ENCODE measurements at places on chromosomes 4 and X.

GRCh38 chrX:18674417-18674787 lies 2.5 kb upstream of the RS1 start:
- DNase-seq, result no peak

- no peak for DNase-seq
These were observed 72.1 kb downstream of the ARHGEF38 start for GRCh38 chr4:105624530-105624929.

DNA sequence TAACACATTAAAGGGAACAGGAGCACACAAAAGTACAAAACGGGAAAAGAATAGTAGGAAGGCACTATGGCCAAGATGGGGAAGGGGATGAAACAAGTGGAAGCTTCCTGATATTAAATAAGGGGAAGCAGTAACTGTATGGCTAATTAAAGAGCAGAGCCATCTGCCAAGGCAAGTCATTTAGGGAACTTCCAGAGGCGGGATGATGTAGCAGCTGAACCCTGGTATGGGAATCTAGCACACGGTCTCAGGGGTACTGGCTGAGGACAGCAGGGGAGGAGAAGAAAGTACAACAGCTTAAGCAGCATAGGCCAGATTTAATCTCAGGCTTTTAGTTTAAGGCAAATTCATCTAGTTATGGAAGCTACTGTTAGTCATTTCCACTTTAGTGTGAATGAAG lies 59.1 kb downstream of the IGFBP7 start:
- DNase-seq, result no peak

- no peak for DNase-seq
These were observed 15.3 kb downstream of the CCNG2 start for GRCh38 chr4:77172336-77172735.

DNA sequence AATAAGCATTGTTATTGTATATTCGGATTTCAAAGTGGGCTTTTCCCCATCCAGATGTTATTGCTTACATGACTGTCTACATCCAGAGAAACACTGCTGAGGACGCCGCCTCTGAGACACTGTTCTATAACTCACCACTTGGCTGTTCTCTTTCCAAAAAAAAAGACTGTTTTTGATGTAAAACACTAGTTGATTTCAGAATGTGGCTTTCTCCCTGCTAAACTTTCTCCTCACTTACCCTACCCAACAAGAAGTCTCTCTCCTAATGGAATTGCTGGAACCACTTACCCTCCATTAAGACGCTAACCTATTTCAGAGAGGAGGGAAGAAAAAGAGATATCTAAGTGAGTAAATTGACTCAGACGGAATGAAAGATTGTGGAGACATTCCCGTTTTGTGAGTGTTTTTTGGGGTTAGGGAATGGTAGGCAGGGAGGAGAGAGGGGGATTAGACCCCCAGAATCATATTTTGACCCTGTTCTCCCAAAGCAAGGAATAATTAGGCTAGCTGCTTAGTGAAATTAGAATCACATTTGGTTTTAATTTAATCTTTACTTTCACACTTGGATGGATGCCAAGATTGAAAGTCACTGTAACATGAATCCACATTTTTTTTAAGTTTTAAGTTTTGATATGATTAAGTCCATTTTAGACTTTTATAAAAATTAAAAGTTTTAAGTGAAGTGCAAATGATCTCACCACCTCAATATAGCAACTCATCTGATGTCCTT lies 174.9 kb downstream of the CHIC2 start:
- no peak for DNase-seq

GRCh38 chr4:37627263-37627662 lies 58.9 kb downstream of the RELL1 start:
- no peak for DNase-seq

DNA sequence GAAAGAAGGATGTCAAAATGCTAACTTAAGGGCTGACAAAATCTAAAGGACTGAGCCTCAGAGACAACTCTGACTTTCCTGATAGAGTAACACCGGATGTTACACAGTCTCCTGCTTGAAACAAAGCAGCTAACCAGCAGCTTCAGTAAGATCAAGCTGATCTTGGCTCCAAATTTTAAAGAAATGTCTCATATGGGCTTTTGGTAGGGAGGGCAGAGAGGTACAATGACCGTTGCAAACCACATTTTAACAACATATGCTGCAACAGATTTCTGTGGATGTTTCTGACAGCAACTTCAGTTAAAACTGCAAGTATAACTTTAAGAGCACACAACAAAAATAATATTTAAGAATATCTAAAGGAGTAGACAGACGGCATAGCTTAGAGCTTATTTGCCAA lies 9.1 kb downstream of the RPGR start:
- DNase-seq, result no peak

GRCh38 chrX:154828016-154828408 lies 6.5 kb downstream of the SMIM9 start:
- no peak for DNase-seq

- DNase-seq, result no peak
These were observed 291.6 kb downstream of the CAMK2D start for GRCh38 chr4:113469926-113470325.

GRCh38 chr4:151489462-151490203 lies 80.7 kb downstream of the FHIP1A start:
- no peak for DNase-seq

DNA sequence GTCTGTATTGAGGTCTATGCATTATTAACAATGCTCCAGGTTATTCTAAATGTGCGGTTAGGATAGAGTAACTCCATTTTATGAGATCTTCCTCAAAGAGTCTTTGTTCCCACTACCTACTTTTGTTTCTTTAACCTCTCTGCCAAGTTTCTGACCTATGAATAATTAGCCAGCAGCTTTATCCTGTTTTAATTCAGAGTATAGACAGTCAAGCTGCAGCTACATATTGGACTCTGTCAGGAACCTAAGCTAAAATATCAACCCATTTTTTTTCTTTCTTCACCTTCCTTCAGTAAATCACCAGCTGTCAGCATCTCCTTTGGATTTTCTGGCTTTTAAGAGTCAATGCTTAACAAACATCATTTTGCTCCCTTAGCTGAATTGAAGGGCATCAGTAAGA lies 72.3 kb downstream of the TMEM47 start:
- DNase-seq, result no peak

DNA sequence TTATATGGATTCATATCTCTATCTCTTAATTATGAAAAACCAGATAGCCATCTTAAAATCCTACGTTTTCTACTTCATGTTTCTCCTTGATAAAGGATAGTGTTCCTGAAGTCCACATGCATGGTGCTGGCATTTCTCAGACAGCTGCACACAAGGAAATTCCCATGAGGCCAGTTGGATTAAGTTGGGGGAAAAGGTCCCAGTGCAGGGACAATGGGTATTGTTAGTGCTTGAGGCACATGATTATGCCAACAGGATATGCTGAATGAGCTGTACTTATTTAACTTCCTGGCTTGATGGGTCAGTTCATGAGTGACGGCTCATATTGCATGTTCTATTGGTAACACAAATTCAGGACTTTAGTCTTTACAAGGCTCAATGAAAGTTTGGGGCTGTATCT lies 913.9 kb upstream of the NDST4 start:
- no peak for DNase-seq

GRCh38 chrX:84133023-84133422 lies 55.0 kb downstream of the RPS6KA6 start:
- no peak for DNase-seq

DNA sequence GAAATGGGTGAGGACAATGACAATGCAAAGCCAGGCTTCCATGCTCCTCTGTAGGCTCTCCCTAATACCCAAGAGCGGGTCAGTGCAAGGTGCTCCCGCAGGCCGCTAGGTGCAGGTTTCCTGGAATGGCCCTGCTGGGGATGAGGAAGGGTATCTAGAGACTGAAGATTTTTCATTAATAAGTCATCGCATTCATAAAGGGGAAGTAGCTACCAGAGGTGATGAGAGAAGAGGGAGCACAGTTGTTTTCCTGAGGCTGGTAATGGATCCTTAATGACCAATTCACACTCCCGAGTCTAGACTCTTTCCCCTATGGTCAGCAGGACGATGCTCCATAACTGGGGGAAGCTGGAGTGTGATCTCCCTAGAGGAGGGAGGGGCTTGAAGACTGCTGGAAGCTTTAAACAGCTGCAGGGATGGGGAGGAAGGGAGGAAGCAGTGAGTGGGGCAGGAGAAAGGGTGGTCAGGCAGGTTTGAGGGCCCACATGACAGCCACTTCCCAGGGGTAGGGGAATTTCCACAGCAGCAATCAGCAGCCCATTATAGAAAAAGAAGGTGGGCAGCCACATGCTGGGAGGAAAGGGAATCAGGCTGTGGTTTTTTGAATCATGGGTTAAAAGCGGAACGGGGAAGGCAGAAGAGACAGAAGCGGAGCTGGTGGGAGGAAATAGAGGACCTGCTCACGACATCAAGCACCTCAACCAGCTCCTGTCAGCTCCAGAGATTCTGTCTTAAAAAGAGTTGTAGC lies 10.2 kb upstream of the ATP6AP2 start:
- DNase-seq, result peak; percentile 0

DNA sequence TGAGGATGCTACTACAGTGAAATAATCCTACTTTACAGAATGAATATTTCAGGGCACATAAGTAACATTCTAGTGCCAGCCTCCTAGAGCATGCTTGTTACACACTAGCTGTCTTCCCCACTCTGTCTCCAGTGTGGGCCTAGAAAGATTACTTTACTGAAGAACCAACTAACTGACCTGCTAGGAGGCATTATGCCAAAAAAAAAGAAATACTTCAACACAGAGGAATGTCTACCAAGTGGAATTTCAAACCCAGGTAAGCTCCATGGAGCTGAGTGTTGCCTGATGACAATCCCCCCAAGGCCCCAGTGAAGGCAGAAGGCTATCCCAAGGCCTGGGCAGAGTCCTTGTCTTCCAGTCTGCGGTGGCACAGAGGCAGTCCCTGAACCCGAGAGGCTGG lies 40.9 kb upstream of the STS start:
- no peak for DNase-seq

- no peak for DNase-seq
These were observed 6.9 kb upstream of the RNF175 start for GRCh38 chr4:153766758-153767157.

DNA sequence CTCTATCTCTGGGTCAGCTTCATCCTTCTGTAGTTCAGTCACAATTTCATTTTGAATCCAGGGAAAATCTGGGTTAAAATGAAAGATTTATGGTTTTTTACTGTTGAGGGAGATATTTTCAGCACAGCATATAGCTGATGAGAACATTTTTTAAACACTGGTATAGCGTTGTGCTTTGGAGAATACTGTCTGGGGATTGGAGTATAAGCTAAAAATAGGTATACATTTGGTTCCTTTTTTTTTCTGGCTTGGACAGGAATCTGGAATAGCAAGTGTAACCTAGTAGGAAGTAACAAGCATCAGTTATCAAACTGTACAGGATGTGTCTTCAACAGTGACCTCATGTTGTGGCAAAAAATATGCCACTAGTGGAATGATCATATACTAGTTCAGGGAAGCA lies 149.1 kb downstream of the GRXCR1 start:
- no peak for DNase-seq

DNA sequence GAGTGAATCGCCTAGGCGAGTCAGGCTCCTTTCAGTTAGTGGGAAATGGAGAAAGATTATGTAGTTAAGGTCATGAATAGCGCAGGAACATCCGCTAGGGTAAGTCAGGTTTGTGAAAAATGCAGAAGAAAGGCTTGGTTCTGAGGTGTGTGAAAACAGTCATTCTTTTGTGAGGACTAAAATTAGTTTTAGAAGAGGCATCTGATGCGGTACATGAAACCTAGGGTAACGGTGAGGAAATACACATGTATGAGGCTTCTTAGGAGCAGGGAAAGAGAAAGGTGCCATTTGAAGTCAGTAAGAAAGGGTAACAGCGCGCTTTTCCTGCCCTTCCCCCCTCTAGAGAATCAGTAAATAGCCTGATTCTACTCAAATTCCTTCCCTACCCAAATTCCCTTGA lies 570 bp upstream of the RNF128 start:
- no peak for DNase-seq

DNA sequence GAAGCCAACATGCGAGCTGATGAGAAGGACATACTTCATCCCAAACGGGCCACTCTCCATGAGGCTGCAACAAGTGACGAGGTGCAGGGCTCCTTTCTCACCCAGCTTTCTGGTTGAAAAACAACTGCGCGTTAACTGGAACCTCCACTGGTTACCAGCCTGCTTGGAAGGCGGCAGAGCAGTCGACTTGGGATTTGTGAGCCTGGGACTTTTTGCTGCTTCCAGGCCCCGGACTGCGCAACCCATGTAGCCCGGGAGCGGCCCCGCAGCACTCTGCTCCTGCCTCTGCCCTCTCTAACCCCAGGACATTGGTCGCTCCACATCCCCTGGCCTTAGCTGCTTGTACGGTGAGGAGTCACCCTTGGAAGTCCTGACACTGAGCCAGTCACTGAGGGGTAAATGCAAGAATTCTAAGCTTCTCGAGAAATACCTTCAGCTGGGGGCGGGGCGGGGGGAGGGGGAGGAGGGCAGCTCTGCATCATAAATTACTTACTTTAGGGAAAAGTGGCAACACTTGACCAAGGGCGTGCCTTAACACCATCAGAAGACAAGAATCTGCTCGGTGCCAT lies 72.7 kb downstream of the MTMR1 start:
- no peak for DNase-seq

DNA sequence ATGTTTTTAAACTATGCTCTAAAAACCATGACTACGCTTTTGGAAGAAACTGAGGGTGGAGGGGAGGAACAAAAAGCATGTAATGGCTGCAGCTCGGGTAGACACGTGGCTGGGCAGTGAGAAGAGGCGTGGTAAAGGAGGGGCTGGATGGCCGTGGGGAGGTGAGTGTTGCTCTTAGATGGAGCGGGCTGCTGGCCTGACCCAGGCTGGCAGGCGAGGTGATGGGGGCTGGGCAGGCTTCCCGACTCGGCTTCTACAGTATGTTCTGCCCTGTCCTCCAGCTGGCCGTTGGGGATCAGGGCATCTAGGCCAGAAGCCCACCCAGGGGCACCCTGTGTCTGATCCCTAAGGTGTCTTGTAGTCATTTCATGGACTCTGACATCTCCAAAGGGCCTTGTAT lies 60.7 kb downstream of the EFHC2 start:
- no peak for DNase-seq

- DNase-seq, result no peak
These were observed 544.3 kb upstream of the CNKSR2 start for GRCh38 chrX:20829665-20830491.

GRCh38 chrX:72130762-72131250 lies 909 bp downstream of the RTL5 start:
- no peak for DNase-seq

- DNase-seq, result no peak
These were observed 983.4 kb upstream of the ADGRL3 start for GRCh38 chr4:60216752-60217151.

DNA sequence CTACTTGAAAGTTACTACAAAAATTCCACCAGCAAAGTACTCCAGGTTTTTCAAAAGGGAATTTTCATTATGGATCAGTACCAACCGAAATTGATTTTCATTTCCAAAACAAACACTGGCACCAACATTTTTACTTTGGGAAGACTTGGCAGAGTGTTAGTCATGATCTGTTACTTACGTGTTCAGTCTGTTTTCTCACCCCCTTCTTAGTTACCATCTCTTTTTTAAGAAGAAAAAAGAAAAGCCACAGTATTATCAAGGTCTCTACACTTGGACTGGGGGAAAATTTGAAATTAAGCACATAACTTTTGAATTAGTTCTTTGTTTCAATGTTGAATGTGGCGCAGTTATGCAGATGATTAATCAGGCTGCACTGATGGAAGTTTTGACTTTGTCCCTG lies 27.5 kb downstream of the RBBP7 start:
- DNase-seq, result no peak

Data from activated CD4-positive, alpha-beta T cell treated with anti-CD3 and anti-CD28 coated beads for 24 hours (primary cell).